ENCODE measurements at places on chromosomes 4 and X. TPM values are rescaled to one million over a fixed set of nuclear protein-coding genes. Genes with fewer than 3 reads are reported as not detected.

YY2 gene
- not detected for total RNA-seq

PSAPL1 gene
- total RNA-seq: not detected

DNA sequence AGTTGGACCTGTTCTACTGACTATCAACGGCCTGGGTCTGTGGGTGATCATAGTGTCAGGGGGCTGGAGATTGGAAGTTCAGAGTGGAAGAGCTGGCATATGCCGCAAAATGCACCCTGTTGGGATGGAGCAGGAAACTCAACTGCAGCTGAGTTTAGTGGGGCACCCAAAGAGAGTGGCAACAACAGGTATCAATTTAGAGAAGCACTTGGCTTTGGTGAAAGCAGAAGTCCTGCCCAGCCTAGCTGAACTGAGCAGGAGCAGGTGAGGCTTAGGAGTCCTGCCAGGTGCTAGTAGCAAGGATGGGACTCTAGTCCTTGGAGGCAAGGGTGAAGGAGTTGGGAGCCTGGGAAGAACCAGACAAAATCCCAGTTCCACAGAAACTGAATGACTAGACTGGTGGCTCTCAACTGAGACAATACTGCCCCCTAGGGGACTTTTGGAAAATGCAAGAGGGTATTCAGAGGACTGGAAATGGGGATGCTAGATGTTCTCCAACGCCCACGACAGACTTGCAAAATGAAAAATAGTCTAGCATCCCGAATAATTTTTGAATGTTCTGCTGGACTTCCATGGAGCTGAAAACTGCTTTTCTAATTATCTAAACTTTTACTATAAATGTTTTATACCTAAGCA is 49.4 kb downstream of the RTL9 start:
- peak; percentile 43 for DNase-seq

DNA sequence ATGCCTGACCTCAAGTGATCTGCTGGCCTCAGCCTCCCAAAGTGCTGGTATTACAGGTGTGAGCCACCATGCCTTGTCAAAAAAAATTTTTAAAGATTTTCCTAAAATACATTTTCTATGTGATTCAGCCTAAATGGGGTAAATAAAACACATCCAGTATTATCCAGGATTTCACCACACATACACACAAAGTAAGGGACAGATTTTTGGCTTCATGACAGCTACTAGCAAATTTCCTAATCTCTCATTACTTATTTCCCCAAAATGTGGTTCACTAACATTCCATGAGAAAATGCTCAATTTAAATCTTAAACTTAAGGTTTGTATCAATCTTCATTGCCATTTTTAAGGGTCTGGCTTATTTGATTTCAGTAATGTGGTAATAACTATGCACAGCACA is 348.5 kb upstream of the INTU start:
- no peak for DNase-seq

- DNase-seq: peak; percentile 63
Measured at GRCh38 chr4:41281038-41281634, 24.4 kb downstream of the UCHL1 start.

GPR34 gene
- not detected for total RNA-seq

- DNase-seq: no peak
Measured at GRCh38 chr4:121675715-121676114, 21.1 kb downstream of the ANXA5 start.

- no peak for DNase-seq
Measured at GRCh38 chrX:23729214-23729613, 13.9 kb downstream of the ACOT9 start.

- peak; percentile 98 for DNase-seq
Measured at GRCh38 chr4:14856062-14856933, 146.0 kb upstream of the CPEB2 start.

GRCh38 chrX:33725535-33726210 is 406.4 kb downstream of the FAM47A start:
- no peak for DNase-seq

DNA sequence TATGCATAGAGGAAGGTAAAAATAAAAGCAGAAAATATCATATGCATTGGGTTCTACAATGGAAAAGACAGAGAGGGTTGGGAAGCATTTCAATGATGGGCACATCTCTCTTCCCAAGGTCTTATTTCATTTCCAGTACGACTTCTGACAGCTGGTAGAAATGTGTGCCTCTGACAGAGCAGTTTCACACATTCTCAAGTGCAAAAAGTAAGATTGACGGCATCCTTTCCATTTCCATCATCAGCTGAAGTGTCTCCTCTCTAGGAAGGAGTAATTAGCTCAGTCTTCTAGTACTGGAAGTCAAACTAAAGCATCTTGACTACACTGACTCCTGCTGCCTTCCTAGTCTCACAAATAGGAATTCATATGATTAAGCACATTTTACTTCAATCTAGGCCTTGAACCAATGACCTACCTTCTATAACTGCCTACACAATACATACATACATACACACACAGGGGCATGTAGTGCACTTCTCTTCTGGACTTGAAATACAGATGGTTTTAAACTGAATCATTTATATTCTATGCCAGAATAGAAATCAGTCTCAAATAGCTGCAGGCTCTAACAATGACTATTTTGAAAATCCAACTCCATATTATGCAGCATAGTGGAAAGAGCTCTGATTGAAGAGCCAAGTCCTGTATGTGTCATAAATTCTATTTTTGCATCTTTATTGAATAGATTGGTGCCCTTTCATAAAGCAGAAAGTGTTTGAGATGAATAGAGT is 473.4 kb downstream of the INPP4B start:
- no peak for DNase-seq

Data from Caki2 (cell line).